ENCODE measurements at places on chromosomes 1 and 21.

- peak; percentile 13 for DNase-seq
Observed at GRCh38 chr1:151255381-151255780, 847 bp downstream of the PSMD4 start.

GRCh38 chr21:45413922-45414321 is 9.0 kb downstream of the COL18A1 start:
- no peak for DNase-seq

DNA sequence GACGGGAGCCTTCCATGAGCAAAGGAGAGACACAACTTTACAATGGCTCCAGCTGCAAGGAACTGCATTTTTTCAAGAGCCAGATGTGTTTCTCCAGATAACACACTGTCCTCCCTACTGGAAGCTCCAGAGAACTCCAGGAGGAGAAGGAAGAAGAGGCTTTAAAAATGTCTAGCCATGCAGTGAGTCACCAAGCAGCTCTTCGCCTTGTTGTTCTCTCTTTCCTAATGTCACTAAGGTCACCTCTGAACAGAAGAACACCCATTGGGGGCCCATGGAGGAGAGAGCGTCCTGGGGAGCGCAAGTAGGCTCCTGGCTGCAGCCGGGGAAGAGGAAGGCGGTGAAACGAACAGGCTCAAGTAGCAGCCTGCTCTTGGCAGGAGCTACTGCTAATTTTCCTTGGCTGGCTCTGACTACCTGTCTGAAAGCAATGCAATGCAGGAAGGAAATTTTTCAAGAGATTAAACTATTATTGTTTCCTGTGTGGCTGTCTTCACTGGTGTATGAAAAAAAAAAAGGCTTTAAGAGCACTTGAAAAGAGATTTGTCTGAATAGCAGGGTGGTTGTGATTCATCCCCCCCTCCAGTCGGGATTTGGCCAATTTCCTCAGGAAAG is 321.9 kb downstream of the SETD4 start:
- peak; percentile 7 for DNase-seq

GRCh38 chr1:20720631-20721091 is 2.9 kb upstream of the KIF17 start:
- DNase-seq, result no peak

GRCh38 chr1:70855203-70855602 is 192.4 kb downstream of the PTGER3 start:
- no peak for DNase-seq

Data from kidney glomerular epithelial cell (primary cell).